Gastrocnemius medialis (tissue), 4 donors: ENCODE measurements at places on chromosomes 5 and 9. TPM values are rescaled to one million over a fixed set of nuclear protein-coding genes. Genes with fewer than 3 reads are reported as not detected.

The GDA gene
- total RNA-seq: 0.62 TPM

The GRXCR2 gene
- not detected for total RNA-seq

DNA sequence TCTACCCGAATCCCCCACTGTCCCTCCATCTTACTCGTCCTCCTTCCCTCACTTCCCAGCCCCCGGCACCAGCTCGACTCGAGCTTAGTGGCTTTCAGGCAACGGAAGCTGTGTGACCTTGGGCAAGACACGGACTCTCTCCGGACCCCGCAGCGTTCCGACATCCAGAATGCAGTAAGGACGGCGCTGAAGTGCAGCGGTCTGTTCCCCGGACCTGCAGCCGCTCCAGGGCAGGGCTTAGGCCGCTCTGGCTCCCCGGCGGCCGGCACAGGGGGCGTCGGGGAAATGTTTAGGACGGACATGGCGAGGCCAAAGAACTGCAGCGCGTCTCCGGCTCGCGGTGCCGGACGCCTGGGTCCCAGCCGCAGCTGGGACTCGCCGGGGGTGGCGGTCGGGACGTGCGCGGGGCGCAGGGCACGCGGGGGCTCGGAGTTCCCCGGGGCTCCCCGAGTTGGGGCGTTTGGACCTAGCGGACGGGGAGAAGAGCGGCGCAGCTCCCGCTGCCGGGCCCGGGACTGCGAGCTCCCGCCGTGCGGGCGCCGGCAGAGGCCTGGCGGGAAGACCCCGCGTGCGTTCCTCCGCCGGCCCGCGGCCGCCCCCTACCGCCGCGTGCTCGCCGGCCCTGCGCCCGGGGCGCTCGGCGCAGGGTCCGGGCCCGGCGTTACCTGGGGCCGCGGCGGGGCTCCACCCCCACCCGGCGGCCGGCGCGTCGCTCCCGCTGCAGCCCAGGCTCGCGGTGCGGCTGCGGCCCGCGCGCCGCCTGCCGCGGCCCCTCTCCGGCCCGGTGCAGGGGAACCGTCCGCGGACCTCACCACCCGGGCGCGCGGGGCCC, 5.6 kb upstream of the RNF44 start:
- no peaks in the 10 kb centered on the region for H3K36me3 ChIP-seq
- H3K27me3 ChIP-seq: no peaks in the 10 kb centered on the region
- no peak for DNase-seq
- peak overlapping the region; percentile 93 for H3K27ac ChIP-seq

DNA sequence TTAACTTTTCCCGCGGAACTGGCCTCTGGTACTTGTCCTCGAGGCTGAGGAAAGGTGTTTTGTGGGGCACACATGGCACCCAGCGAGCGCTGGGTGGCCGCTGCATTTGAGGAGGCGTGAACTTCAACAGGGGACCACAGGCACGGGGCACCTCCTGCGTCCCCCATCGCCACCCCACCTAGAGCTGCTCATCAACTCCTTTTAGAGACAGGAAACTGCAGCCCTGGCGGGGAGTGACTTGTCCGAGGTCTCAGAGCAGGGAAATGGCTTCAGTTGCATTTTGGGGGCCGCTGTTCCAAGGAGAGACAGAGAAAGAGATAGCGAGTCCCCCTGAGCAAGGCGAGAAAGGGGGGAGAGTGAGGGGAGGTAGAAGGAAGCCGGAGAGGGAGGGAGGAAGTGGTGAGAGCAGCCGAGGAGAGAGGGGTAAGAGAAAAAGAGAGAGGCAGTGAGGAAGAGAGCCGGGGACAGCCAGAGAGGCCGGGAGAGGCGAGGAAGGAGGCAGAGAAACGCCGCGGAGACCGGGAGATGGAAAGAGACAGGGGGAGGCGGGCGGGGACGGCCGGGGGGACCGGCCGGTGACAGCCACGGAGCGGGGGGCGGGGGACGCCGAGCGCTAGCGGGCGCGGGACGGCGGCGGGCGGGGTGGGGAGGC, 12.5 kb upstream of the LHX2 start:
- H3K27me3 ChIP-seq: peaks cover 81% of the 10 kb centered on the region
- no peaks in the 10 kb centered on the region for H3K36me3 ChIP-seq
- no peak overlapping the region for H3K27ac ChIP-seq
- H3K4me1 ChIP-seq: peaks cover 4% of the 10 kb centered on the region

GRCh38 chr5:142720641-142721271, 34.9 kb upstream of the FGF1 start:
- H3K4me1 ChIP-seq: peaks cover 3% of the 10 kb centered on the region
- DNase-seq: peak; percentile 52
- H3K27me3 ChIP-seq: no peaks in the 10 kb centered on the region
- H3K36me3 ChIP-seq: no peaks in the 10 kb centered on the region
- H3K27ac ChIP-seq: no peak overlapping the region
- no peak overlapping the region for H3K4me3 ChIP-seq

GRCh38 chr9:18837402-18837801, 195.6 kb downstream of the SAXO1 start:
- DNase-seq: no peak
- no peaks in the 10 kb centered on the region for H3K36me3 ChIP-seq
- no peaks in the 10 kb centered on the region for H3K4me1 ChIP-seq
- no peak overlapping the region for H3K4me3 ChIP-seq
- no peaks in the 10 kb centered on the region for H3K27me3 ChIP-seq
